ENCODE measurements at places on chromosomes 3 and 15. TPM values are rescaled to one million over a fixed set of nuclear protein-coding genes. Genes with fewer than 3 reads are reported as not detected.
A peak's percentile ranks its signal among the peaks of the same experiment; 100 is the strongest.

DNA sequence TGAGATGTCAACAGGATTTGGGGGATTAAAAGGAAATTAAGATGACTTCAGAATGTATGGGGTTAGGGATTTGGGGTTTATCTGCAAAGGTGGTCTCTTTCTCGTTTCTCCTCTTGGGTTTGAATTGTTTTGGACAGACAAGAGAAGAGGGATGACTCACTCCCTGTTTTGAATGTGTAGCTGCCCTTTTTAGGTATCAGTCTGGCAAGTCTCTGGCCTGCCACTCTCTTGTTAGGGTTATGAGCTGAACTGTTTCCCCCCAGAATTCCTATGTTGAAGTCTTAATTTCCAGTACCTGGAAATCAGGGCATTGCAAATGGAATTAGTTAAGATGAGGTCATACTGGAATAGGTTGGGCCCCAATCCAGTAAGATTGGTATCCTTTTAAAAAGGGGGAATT lies 291.7 kb downstream of the MEX3B start:
- no peak overlapping the region for H3K4me3 ChIP-seq
- no peak for DNase-seq
- H3K4me1 ChIP-seq, result no peaks in the 10 kb centered on the region

DNA sequence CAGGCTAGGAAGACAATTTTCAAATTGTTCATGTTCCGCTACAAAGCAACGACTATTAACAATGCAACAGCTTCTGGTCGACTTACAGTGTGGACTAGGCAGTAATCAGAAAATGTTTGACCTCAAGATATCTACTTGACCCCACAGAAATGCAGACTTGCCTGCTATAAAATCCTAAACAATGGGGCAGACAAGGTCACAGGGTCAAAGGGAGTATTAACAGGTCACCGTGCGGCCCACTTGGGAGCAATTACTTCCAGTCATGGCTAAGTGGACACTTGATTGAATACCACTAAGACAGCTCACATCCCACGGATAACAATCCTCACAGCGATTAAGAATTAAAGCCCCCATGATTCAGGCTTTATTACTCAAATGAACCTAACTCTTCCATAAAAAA lies 58.9 kb downstream of the FOXP1 start:
- no peak overlapping the region for H3K27ac ChIP-seq
- H3K36me3 ChIP-seq, result peaks cover 5% of the 10 kb centered on the region
- no peak overlapping the region for H3K4me3 ChIP-seq
- H3K27me3 ChIP-seq, result no peaks in the 10 kb centered on the region
- H3K4me1 ChIP-seq, result peaks cover 21% of the 10 kb centered on the region

DUOX1 gene
- total RNA-seq, result not detected

DNA sequence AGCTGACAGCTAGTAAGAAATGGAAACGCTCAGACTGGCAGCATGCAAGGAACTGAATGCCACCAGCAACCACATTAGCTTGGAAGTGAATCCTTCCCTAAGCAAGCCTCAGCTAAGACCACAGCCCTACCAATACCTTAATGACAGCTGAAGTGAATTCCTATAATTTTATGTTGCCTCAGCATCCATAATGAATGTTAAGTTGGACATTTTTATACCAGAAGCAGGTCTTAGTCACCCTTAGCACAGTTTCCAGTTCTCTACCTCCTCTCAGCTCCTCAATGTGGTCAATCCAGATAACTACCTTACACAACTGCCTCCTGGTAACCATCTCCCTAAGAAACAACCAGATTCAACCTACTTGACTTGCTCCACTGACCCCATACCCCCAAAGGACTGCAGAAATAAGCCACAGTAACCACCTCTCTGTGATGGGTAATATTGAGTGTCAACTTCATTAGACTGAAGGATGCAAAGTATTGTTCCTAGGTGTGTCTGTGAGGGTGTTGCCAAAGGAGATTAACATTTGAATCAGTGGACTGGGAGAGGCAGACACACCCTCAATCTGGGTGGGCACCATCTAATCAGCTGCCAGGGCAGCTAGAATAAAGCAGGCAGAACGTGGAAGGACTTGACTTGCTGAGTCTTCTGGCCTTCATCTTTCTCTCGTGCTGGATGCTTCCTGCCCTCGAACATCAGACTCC lies 33.5 kb downstream of the NEDD4 start:
- H3K36me3 ChIP-seq, result no peaks in the 10 kb centered on the region
- DNase-seq, result no peak
- H3K4me1 ChIP-seq, result no peaks in the 10 kb centered on the region
- no peak overlapping the region for H3K27ac ChIP-seq

DNA sequence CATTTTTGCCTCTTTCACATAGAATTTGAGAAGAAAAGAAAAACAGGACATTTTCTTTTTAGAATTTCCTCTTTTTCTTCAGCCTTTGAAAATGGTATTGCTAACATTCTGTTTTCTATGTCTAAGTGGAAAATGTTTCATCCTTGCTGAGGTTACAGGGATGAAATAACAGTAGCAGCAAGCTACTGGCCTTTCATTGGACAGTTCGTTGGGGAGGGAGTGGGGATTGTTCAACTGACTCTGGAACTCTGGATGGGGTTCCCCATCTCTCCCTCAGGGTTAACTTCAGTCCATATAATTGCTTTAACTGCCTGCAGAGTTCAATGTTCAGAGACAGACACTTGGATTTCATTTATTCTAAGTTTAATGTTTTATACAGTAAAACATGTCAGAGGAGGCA lies 346.0 kb downstream of the NLGN1 start:
- H3K4me3 ChIP-seq, result no peak overlapping the region
- H3K27me3 ChIP-seq, result no peaks in the 10 kb centered on the region
- no peak overlapping the region for H3K27ac ChIP-seq
- DNase-seq, result no peak

- H3K36me3 ChIP-seq, result no peaks in the 10 kb centered on the region
- DNase-seq, result no peak
- no peak overlapping the region for H3K4me3 ChIP-seq
- H3K27me3 ChIP-seq, result peaks cover 10% of the 10 kb centered on the region
Observed at GRCh38 chr3:20246662-20247061, 60.7 kb upstream of the SGO1 start.

DNA sequence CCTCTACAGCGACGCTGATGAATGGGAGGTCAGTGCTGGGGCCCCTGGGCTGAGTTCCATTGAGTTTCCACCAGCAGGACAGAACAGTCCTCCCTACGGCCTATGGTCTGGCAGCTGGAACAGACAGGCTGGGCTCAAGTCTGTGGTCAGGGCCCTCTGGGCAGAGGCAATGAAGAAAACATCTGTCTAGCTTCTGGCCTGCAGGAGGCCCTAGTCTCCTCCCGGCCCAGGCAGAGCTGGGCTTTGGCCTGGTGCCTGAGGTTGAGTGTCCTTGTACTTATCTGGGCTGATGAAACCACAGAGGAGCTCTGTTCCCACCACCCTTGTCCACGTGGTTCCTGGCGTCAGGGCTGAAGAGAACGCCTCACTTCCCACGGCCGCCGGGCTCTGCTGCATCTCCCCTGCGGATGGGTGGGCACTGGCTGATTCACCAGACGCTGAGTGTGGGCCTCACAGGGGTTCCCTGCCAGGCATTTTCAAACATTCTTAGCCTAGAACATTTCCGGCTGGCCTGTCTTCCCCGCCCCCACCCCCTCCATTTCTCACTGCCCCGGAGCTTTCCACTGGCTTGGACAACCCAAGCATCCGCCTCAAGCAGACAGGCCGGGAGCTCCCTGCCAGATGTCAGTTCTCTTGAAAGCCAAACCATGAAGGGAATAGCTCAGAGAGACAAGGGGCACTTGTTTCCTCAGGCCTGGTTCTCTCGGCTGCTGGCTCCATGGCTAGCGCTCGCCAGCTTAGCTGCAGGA lies 20.3 kb downstream of the PPCDC start:
- peaks cover 51% of the 10 kb centered on the region for H3K36me3 ChIP-seq
- H3K27ac ChIP-seq, result peak overlapping the region; percentile 78
- peaks cover 84% of the 10 kb centered on the region for H3K4me1 ChIP-seq
- H3K4me3 ChIP-seq, result peak overlapping the region; percentile 55
- DNase-seq, result no peak
- no peaks in the 10 kb centered on the region for H3K27me3 ChIP-seq

GRCh38 chr15:50905055-50905454 lies 3.4 kb upstream of the AP4E1 start:
- peaks cover 24% of the 10 kb centered on the region for H3K4me1 ChIP-seq
- H3K36me3 ChIP-seq, result peaks cover 10% of the 10 kb centered on the region
- H3K27me3 ChIP-seq, result no peaks in the 10 kb centered on the region
- H3K27ac ChIP-seq, result no peak overlapping the region

C2CD4B gene
- not detected for total RNA-seq

DNA sequence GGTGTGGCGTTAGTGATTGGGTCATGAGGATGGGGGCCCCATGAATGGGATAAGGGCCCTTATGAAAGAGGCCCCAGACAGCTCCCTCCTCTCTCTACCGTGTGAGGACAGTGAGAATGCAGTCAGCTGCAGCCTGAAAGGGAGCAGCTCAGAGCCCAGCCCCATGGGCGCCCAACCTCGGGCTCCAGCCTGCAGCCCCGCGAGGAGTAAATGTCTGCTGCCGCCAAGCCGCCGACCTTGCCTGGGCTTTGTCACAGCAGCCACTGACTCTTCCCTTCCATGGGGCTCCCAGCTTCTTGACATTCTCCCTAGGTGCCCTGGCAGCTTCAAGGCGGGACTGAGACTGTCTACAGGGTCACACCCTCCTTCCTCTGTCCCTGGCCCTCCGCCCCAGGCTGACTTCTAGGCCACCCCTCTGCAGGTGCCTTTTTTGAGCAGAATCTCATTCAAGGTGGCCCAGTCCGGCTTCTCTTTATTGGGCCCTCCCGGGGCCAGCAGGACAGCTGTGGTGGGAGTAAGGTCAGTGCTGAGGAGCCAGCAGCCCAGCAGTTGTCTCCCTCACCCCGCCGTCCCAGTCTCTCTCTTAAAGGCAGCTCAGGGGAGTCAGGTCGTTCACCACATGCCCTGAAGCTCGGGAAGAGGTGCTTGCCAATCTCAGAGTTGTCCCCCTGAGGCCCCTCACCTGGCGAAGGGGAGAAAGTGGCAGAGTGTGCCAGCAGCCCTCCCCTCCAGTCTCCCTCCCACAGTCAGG lies 18.7 kb upstream of the PRR20G start:
- H3K27ac ChIP-seq, result no peak overlapping the region
- H3K4me1 ChIP-seq, result no peaks in the 10 kb centered on the region
- no peak for DNase-seq
- H3K27me3 ChIP-seq, result peaks cover 5% of the 10 kb centered on the region
- H3K4me3 ChIP-seq, result no peak overlapping the region

- no peak overlapping the region for H3K4me3 ChIP-seq
- DNase-seq, result no peak
- H3K4me1 ChIP-seq, result no peaks in the 10 kb centered on the region
Observed at GRCh38 chr3:136018876-136019275, 53.3 kb downstream of the PPP2R3A start.

DNA sequence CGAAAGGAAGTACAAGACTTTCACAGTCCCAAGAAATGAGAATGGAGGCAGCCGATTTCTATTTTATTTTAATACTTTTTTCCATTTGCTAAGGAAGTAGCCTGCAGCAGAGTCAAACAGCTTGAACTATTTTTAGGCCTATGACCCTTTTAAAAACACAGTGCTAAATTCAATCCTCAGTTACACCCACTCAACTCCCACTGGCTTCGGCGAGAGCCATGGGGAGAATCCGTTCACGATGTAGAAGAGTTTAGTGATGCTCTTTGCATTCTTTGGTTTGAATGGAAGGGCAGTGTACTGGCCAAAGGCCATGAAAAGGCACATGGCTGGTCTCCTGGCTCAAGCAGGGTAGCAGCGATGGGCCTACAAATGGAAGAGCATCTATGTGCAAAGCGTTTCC lies 343.5 kb downstream of the FOXP1 start:
- no peaks in the 10 kb centered on the region for H3K27me3 ChIP-seq
- H3K36me3 ChIP-seq, result peaks cover 3% of the 10 kb centered on the region
- no peak for DNase-seq
- H3K4me3 ChIP-seq, result no peak overlapping the region

GRCh38 chr15:28154283-28154682 lies 55.2 kb upstream of the OCA2 start:
- H3K36me3 ChIP-seq, result peaks cover 26% of the 10 kb centered on the region
- no peak overlapping the region for H3K27ac ChIP-seq

- DNase-seq, result no peak
- H3K4me1 ChIP-seq, result peaks cover 5% of the 10 kb centered on the region
- no peak overlapping the region for H3K4me3 ChIP-seq
- H3K27me3 ChIP-seq, result peaks cover 8% of the 10 kb centered on the region
- H3K36me3 ChIP-seq, result no peaks in the 10 kb centered on the region
- no peak overlapping the region for H3K27ac ChIP-seq
Observed at GRCh38 chr3:31704591-31705179, 172.0 kb downstream of the STT3B start.

DNA sequence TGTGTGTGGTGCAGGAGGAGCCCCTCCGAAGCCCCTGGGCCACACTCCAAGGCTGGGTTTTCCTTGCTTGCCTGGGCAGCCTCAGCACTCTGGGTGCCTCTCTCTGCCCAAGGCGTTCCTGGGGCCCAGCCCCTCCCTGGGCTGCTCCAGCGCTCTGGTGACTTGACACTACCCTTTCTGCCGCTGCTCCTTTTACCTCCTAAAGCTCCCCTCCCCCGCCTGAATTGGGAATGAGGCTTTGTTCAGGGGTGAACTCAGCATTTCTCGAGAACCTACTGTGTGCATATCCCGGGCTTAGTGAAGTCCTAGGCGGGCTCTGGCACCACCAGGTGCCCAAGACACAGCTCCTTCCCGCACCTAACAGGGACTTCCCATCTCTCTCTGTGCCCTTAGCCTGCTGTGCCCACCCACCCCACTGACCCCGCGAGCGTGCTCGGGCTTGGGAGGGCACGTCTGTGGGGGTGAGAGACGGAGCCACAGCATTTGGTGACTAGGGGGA lies 1.2 kb upstream of the BAHD1 start:
- DNase-seq, result no peak
- peaks cover 7% of the 10 kb centered on the region for H3K36me3 ChIP-seq
- H3K4me3 ChIP-seq, result peak overlapping the region; percentile 93
- peaks cover 54% of the 10 kb centered on the region for H3K27me3 ChIP-seq

FAM107A gene
- not detected for total RNA-seq

GRCh38 chr15:42149493-42150218 lies 6.8 kb downstream of the PLA2G4F start:
- no peak for DNase-seq
- no peaks in the 10 kb centered on the region for H3K36me3 ChIP-seq
- no peak overlapping the region for H3K27ac ChIP-seq
- no peaks in the 10 kb centered on the region for H3K27me3 ChIP-seq
- no peak overlapping the region for H3K4me3 ChIP-seq

DNA sequence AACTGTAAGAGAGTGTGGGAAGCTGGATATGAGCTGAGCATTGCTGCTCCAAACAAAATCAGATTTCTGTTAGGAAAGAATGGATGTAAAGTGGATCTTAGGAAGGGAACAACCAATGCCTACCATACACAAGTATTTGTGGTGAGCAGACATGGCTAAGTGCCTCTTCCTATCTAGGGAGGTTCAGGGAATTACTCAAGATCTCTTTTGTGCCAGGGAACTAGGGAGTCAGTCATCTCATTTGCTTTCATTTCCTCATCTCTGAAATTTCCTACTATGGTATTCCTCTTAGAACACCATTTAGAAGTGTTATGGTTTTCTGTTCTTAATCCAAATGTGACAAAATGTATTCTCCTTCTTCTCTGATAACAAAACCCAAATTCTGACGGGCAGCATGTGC lies 396.5 kb downstream of the FHIT start:
- no peaks in the 10 kb centered on the region for H3K27me3 ChIP-seq
- no peak for DNase-seq
- no peak overlapping the region for H3K27ac ChIP-seq

- H3K27ac ChIP-seq, result no peak overlapping the region
- DNase-seq, result no peak
- no peak overlapping the region for H3K4me3 ChIP-seq
- H3K36me3 ChIP-seq, result no peaks in the 10 kb centered on the region
- H3K4me1 ChIP-seq, result no peaks in the 10 kb centered on the region
Observed at GRCh38 chr3:66738625-66739365, 238.0 kb upstream of the LRIG1 start.

REC114 gene
- not detected for total RNA-seq
